ENCODE measurements at places on chromosomes 13 and 19.

DNA sequence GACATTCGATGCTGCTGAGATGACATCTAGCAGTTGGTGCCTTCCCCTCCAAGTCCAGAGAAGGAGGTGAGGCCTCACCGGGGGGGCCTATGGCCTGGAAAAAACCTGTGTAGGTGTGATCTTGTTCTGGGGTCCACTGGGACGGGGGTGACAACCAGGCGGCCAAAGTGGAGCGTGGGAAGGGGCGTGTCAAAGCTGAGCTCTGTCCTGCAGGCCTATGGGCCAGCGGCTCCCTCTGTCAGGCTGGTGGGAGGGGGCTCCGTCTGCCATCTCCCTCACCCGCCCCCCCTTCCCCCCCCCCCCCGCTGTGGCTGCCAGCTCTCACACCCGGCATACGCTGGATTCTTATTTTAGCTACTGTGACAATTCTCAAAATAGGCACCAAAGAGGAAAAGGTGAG is 56.7 kb upstream of the UQCRFS1 start:
- DNase-seq, result no peak

GRCh38 chr13:28429685-28430290 is 65.1 kb downstream of the FLT1 start:
- DNase-seq, result peak; percentile 23

- DNase-seq, result no peak
Measured at GRCh38 chr13:73300718-73301425, 242.1 kb downstream of the KLF5 start.

DNA sequence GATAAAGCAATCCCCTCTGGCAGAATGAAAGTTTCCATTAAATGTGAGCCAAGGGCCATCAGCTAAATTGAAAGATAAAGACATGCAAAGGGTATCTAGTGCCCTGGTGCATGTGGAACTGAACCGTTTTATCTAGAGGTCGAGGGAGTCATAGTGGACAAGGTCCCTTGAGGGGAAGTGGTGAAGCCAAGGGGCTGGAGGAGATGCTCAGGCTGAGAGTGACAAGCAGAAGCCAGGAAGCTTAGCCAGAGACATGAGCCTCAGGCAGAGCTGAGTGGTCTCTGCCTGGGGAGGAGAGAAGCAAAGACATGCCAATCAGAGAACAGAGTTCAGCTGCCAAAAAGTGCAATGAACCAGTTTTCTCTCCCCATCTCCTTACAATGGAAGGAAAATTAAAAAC is 68.1 kb upstream of the SLC10A2 start:
- DNase-seq, result peak; percentile 29

GRCh38 chr19:4108767-4109625 is 14.9 kb downstream of the MAP2K2 start:
- DNase-seq, result peak; percentile 94

DNA sequence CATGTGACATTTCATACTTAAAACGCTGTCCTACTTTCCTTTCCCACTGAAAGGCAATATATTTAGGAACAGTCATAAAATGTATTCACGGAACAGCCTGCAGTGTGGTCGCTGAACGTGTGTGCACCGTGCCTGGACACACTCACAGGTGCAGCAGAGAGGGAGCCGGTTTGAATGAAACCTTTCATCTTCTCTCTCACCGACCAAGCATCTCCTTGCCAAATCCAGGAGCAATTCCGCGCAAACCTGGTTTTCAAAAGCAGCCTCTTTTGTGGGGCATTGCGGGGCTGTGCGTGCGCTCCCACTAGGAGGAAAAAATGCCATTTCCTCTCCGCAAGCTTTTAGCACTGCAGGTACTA is 1.0 kb downstream of the DCLK1 start:
- DNase-seq, result no peak

- no peak for DNase-seq
Measured at GRCh38 chr13:90184355-90184754, 1163.1 kb upstream of the MIR17HG start.

GRCh38 chr19:47427241-47428176 is 8.2 kb upstream of the MEIS3 start:
- peak; percentile 90 for DNase-seq

- no peak for DNase-seq
Measured at GRCh38 chr19:57934820-57935665, at the start of gene ZNF418. Gene ZNF418 (minus strand): TSS chr19:57935402. CDS start chr19:57933822, 1,580 bp downstream.

DNA sequence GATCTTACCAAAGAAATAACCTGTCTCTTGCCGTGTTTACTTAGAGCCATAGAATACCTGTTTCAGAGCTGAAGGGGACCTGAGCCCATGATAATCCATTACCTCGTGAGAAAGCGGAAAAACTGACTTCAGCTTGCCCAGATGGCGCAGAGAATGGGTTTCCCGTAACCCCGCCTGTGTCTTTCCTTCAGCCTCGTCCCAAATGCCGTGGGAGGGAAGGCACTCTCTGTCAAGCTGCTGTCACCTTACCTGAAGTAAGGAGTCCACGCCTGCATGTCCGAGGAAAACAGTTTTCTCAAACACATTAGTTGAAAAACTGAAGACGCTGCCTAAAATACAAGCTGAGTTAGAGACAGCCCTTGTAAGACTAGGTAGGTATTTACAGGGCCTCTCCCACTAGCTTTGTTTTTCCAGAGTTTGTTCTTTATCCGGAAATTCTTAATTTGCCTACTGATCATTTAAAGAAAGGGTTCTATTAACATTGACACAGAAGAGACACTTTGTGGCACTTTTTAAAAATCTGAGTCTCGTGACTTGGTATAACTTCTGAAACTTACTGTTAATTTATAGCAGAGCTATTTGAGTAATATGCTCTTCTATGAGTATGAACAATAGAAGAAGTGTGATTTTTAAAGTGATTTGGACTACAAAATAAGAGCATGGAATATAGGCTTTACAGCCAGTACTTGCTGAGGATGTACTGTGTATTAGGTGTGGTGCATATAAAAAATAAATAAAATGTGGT is 1.3 kb upstream of the INTS6 start:
- DNase-seq, result no peak

DNA sequence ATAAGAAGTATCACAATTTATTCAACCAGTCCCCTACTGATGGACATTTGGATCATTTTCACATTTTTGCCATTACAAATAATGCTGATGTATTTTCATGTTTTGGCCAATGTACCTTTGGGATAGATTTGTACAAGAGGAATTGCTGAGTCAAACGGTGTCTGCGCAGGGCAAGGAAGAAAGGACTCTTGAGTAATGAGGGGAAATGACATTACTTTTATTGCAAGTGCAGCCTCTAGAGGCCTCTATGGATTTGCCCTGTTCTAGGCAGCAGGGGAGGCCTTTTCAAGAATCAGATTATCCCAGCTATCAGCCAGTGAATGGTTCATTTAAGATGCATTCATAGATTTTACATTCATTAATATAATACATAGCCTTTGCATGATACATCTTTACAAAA is 32.9 kb upstream of the GTF3A start:
- DNase-seq, result peak; percentile 55

DNA sequence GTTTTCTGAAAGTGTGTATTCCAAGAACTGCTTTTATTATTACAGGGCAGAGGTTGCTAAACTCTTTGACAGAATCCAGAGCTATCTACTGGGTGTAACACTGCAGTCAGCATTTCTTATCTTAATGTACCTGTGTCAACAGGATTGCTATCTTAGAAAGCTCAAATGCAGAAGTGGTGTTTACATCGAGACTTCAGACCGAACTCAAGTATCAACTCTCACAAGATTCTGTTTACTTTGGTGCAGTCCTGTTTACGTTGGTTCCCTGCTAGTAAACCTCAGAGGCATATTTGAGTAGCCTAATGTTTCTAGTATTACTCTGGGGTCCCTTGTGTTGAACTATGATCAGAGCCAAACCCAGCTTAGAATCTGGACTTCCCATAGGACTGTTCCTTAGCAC is 20.5 kb downstream of the SLC15A1 start:
- no peak for DNase-seq

DNA sequence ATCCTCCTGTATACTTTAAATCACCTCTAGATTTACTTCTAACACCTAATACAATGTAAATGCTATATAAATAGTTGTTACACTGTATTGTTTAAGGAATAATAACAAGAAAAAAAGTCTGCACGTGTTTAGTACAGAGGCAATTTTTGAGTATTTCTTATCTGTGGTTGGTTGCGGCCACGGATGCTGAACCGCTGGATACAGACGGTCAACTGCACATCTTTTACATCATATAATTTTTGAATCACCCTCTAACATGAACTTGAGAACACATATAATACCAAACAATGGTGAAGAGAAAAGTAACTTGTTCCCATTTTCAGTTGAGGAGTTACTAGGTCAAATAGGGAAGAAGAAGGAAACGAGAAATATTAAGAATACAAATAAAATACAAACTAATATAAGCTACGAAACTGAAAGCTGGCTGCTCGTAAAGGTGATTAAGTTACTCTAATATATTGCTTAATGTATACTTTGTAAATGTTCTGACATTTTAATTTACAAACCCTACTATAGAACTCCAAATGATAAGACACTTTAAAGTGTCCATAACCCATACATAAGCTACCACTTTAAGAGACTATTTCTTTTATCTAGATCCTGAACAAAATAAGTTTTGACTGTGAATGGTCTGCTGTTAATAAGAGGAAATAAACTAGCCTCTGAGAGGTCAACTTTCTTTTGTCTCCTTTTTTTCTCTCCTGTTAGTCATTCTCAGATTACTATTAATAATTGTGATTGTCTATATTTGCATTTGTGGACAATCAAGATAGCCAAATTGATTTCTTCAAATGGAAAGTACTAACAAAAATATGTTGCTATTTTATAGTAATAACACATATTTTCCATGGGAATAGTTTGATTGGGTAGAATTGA is 457.4 kb downstream of the DIAPH3 start:
- DNase-seq, result no peak

DNA sequence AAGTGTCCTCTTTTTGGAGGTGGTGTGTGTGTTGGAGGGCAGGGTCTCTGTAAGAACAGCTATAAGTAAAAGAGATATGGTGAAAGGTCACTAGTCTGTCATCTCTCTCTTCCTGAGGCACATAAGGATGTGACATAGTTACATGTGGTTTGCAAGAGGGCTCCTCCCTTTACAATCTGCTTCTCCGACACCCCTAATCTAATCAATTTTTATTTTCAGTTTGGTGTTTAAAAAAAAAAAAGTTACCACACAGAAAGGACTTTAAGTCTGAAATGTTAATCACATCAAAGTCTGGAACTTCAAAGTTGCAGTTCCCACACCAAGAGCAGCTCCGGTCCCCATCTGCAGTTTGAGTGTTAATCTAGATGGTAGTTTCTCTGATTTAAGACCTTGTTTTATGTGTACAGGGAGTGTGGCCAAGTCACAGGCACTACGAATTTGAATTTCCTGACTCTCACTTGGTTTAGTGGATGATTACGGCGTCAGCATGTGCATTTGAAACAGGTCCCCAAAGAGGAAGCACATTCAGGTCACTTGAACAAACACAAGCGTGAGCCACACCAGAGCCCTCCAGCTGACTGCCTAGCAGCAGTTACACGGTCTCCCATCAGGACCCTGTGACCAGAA is 53.1 kb downstream of the FOXO1 start:
- peak; percentile 12 for DNase-seq

DNA sequence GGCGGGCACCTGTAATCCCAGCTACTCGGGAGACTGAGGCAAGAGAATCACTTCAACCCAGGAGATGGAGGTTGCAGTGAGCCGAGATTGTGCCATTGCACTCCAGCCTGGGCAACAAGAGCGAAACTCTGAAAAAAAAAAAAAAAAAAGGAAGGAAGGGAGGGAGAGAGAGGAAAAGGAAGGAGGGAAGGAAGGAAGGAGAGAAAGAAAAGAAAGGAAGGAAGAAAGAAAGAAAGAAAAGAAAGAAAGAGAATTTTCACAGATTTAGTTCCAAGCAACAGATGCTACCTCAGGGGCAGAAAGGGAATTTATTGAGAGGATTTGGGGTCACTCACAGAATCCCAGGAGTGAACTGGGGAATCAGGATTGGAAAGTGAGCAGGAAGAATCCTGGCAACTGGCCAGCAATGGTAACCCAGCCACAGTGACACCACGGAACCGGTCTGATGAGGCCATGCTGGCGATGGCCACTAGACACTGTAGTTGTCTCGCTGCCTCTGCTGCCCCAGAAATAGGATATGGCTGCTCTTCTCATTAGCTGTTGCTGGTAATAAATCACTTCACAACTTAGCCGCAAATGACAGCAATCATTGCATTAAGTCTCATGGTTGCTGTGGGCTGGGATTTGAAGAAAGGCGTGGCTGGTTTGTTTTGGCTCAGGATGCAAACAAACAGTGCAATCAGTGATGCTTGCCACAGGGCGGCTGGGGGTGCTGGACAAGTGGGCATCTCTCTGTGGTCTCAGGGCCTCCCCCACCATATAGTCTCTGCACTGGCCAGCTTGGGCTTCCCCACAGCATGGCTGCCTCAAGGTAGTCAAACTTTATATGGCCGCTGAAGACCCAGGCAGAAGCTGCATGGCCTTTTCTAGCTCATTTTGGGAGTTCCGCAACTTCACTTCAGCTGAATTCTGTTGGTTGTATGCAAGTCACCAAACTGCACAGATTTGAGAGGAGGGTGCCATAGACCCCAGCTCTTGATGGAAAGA is 5.2 kb upstream of the BCAM start:
- DNase-seq, result no peak

- no peak for DNase-seq
Measured at GRCh38 chr13:66795636-66796035, 434.5 kb downstream of the PCDH9 start.

- no peak for DNase-seq
Measured at GRCh38 chr13:75132701-75133695, 349.0 kb downstream of the TBC1D4 start.

- DNase-seq, result peak; percentile 27
Measured at GRCh38 chr13:76667551-76667950, 218.7 kb downstream of the KCTD12 start.

DNA sequence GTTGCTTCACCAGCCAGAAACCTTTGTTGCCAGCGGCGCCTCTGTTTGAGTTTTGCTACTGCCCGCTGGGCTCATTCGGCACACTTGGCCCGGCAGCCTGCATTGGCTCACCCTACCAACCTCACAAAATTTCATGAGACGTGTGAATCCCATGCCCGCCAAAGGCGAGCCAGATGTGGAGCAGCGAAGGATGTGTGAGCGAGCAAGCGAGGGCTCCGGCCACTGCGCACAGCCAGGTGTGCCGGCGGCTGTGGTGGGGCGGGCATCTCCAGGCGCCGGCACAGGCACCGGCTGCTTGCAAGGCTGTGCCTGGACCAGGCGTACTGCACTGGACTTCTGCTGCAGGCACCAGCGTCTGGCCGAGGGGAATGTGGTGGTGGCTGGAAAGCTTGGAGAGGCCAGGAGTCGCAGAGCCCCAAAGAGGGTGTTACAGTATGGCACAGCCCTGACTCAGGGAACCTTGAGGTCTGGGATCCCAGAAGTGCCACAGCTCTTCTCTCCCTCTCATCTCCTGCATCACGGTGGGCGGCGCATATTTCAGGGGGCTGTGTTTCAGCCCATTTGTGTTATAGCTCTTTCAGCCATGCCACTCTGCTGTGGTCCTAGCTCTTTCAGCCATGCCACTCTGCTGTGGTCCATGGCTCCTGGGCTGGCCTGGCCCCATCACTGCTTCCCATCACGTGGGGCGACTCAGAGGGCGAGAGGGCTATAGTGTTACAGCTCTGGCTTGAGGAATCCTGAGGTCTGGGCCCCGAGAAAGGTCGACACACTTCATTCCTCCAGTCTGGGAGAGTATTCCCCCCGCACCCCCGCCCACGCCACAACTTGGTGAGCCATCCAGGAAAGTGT is 592.0 kb upstream of the SLITRK5 start:
- DNase-seq, result no peak

GRCh38 chr19:54189145-54189734 is at the start of gene MBOAT7:
Gene MBOAT7 (minus strand): TSS chr19:54189580. CDS start chr19:54188508, 1,072 bp downstream.
- DNase-seq, result no peak

All from NB4 (cell line).